ENCODE measurements at places on chromosomes 12 and 14. TPM values are rescaled to one million over a fixed set of nuclear protein-coding genes. Genes with fewer than 3 reads are reported as not detected.
A peak's percentile ranks its signal among the peaks of the same experiment; 100 is the strongest.

DNA sequence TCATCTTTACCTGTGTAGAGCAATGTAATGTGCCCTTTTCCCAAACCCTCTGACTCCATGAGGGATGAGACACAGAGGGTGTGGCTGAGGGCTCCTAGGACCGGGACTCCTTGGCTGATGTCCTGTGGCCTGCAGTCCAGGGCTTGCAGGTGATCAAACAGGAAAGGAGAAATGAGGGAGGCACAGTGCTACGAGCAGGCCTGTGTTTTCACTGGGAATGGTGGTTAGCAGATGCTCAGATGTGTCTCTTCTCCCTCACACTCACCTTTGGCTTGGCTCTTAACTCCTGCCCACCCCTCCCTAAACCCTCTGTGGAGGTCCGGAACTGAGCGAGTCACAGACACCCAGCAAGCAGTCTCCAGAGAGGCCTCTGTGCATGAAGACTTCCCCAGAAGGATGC is 254.4 kb downstream of the DAD1 start:
- no peak for DNase-seq

GRCh38 chr14:34835312-34835711 is 39.8 kb downstream of the BAZ1A start:
- DNase-seq = no peak

DNA sequence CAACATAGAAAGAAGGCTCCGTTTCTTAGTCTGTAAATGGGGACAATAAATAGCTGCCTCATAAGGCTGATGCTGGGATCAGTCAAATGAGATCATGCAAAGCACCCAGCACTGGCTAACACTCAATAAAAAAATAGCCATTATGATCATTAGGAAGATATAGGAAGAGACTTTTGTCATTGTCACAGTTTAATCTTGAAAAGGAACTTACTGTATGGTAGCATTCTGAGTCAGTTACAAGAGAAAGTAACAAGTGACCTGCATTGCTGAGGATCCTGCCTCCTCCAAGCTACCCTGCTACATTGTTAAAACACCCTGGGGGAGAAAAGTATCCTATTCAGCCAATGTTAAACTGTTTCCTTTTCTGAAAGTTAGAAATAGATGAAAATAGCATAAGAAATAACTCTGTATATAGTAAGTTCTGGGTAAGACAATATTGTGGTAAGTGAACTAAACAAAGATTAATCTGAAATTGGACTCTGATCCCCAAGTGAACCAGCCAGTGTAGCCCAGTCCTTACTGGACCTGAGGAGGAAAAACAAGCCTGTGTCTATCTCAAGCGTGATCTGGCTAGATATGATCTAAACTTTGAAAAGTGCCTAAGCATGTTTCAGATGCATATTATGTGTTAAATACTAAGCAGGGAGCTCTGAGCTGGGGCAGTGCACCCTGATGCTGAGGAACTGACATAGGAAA is 3.6 kb upstream of the NUDT4 start:
- DNase-seq = no peak

- no peak for DNase-seq
Observed at GRCh38 chr14:64405295-64405694, 17.1 kb downstream of the MTHFD1 start.

GRCh38 chr14:24673059-24673458 is 39.1 kb upstream of the GZMB start:
- DNase-seq = no peak

- DNase-seq = peak; percentile 28
Observed at GRCh38 chr14:101025131-101025530, 121.6 kb upstream of the RTL1 start.

DNA sequence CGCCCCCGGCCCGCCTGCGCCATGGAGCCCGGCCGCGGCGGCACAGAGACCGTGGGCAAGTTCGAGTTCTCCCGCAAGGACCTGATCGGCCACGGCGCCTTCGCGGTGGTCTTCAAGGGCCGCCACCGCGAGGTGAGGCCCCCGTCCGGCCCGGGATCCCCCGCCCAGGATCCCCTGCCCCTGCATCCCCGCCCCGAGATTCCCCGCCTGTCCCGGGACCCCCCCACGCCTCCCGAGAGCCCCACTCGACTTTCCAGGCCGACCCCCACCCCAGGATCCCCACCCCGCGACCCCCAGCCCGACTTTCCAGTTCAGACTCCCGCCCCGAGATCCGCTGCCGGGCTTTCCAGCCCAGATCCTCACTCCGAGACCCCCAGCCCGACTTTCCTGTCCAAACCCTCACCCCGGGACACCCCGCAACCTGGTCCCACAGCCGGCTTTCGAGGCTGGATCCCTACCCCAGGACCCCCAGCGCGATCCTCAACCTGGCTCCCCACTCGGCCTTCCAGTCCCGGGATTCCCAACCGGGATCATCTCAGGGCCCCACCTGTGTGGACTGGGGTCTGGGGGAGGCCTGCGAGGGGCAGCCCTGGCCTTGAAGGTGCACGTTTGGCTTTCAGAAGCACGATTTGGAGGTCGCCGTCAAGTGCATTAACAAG is 688 bp downstream of the ULK1 start:
- no peak for DNase-seq

DNA sequence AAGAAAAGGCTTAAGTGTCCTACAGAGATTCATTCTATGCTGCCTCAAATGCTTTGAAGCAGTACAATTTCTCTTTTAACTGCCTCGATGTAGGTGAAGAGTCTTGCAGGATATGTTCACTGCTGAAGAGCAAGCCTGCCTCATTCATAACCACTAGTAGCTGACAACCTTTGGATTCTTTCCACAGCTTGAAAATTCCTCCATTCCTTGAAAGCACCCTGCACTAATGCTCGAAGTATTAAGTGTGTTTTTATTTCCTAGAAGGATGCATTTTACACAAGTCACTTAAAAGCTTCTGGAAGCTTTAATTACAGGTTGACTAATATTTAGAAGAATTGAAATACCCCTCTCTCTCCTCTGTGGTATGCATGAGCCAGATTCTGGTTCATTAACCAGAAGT is 429.4 kb downstream of the DIO2 start:
- no peak for DNase-seq

DNA sequence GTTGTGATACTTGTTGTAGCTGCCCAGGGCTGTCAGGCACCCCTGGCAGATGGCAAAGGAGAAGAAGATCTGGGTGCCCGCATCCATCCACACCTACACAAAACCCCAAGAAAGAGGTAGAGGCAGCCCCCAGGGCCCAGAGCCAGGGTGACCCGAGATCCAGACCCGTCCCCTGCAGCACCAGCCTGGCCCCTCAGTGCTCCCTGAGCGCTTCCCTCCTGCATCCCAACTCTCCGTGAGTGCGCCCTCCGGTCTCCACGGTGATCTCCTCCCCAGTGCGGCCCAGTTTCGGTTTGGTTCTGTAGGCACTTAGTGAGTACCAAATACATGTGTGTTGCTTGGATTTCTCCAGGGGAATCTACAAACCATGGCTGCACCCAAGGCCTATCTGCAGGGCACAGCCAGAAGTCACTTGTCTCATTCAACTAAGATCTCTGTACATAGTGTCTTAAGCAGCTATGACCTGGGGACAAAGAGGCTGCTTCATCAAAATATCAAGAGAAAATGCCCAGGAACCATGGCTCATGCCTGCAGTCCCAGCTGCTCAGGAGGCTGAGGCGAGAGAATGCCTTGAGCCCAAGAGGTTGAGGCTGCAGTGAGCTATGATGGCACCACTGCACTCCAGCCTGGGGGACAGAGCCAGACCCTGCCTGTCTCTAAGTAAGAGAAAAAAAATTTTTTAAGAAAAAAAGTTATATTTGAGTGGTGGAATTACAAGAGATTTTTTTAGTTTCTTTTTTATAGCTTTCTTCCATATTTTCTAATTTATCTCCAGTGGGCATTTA is 15.9 kb downstream of the SLC6A12 start:
- no peak for DNase-seq

DNA sequence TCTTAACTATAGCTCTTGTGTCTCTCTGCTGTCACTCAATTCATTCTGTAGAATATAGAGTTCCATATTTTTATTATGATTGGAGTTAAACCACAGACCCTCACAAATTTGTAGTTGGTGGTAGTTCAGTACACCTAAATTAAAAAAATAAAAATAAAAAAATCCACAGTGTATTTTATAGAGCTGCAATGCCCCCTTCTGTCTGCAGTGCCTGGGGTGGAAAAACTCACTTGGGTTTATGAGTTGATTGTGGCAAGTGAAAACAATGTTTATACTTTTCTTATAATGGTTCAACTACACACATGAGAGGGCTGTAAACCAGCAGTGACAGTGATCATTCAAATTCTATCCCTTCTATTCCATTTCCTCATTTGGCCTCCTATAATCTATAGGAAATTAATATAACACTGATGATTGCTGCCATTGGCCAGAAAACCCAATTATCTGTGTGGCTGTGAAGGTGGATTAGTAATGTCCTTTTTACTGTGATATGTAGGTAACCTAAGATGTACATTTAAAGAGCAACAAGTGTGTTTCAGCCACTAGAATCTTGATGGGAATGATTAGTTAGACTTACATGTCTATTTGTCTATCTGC is 166.9 kb upstream of the LRIG3 start:
- no peak for DNase-seq

Gene SCARB1
- total RNA-seq = 7.6 TPM
